ENCODE measurements at places on chromosomes 7 and 10.

DNA sequence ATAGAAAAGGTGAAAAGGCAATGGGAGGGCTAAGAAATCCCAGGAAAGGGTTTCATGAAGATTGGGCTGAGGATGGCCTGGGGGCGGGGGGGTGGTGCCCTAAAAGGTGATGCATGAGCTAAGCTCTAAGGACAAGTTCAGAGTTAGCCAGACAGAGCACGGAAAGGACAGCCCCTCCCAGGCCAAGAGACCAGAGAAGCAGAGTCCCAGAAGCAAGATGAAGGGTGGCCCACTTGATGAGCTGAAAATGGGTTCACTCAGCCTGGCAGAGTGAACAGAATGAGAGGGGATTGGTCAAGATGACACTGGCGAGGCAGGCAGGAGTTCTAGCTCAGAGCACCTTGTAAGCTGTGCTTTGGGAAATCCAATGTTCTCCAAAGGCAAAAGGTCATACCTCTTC is 89.4 kb upstream of the GPR26 start:
- no peak for DNase-seq

- DNase-seq: no peak
Measured at GRCh38 chr7:82477733-82478515, 34.3 kb upstream of the CACNA2D1 start.

GRCh38 chr7:155667241-155667829 is 22.9 kb downstream of the RBM33 start:
- DNase-seq: no peak

DNA sequence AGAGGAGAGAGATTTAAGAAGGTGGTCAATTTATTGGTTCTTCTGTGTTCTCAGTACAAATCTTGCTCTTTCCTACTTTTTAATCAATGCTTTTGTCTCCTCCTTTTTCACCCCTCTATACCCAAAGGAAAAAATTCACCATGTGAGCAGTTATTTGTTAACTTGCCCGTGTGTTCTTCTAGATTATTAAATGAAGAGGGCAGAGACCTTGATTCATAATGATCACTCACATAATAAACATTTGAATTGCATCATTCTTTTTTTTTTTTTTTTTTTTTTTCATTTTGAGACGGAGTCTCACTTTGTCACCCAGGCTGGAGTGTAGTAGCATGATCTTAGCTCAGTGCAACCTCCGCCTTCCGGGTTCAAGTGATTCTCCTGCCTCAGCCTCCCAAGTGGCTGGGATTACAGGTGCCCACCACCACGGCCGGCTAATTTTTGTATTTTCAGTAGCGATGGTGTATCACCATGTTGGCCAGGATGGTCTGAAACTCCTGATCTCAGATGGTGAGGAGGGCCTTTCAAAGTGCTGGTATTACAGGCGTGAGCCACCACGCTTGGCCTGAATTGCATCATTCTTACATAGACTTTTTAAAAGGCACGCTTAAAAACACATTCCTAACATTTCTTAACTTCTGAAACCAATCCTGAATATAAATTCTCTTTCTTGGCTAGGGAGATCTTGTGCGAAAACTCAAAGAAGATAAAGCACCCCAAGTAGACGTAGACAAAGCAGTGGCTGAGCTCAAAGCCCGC is 3.6 kb downstream of the GARS1 start:
- DNase-seq: no peak

- DNase-seq: no peak
Measured at GRCh38 chr10:59708816-59709394, 745 bp downstream of the SLC16A9 start.

- no peak for DNase-seq
Measured at GRCh38 chr10:119235356-119235755, 28.0 kb downstream of the GRK5 start.

- DNase-seq: no peak
Measured at GRCh38 chr10:72353028-72353964, 1.4 kb downstream of the DNAJB12 start.

DNA sequence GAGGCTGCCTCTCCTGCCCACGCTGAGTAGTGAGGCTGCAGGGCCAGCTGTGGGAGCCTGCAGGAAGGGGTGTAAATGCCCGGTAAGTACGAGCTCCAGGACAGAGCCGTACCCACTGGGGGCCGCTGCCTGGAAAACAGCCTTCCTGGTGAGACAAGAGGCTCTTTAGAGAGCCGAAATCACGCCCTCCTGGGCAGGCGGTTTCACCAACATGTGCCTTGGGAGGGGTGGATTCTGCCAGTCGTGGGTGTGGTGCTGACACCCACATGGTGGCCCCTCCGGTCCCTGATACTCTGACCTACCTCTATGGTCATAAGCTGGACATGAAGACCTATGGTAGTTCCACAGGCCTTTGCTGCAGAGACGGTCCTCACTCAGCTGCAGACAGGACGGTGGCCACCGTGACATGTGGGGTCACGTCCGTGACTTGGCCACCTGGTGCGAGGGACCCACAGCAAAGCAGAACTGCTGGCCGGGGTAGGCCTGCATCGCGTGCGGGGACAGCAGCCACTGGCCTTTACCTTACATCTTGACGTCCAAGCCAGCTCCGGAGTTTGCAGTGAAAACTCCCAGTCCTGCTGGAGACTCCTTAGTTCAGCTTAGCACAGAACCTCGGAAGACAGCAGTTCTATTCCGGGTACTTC is 46.9 kb downstream of the PITRM1 start:
- no peak for DNase-seq

GRCh38 chr10:62178568-62178967 is 90.1 kb downstream of the RTKN2 start:
- no peak for DNase-seq

Measured in stimulated activated CD8-positive, alpha-beta memory T cell treated with anti-CD3 and anti-CD28 coated beads, Interleukin-15, amount 100 ng/mL, for 4 hours (primary cell).